CD4-positive, alpha-beta T cell treated with Interleukin-21 for 1 hour (primary cell): ENCODE measurements at places on chromosomes 3 and 15.

DNA sequence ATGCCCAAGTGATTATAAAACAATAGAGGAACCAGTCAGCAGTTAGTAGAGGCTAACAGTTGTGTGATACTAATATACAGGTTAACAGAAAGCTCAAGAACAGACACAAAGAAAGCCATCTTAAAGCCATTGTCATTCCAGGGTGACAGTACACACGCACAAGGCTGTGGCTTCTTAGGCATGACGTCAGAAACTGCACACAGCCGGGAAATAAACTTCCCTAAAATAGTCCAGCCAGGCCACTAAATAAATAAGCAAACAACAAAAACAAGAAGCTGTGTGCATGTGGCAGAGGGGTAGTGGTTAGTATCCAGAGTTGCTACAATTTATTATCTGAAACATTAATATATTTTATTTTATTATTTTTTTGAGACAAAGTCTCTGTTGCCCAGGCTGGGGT, 49.8 kb downstream of the PPCDC start:
- DNase-seq = peak; percentile 26

GRCh38 chr3:133934996-133935842, 39.5 kb upstream of the RAB6B start:
- no peak for DNase-seq

- DNase-seq = no peak
Measured at GRCh38 chr3:43001094-43001553, 22.0 kb downstream of the GASK1A start.

GRCh38 chr3:137163958-137164357, 206.2 kb downstream of the IL20RB start:
- DNase-seq = no peak

- DNase-seq = no peak
Measured at GRCh38 chr3:84666468-84666867, 292.3 kb upstream of the CADM2 start.

GRCh38 chr15:90063770-90064247, 38.5 kb downstream of the IDH2 start:
- DNase-seq = peak; percentile 31

DNA sequence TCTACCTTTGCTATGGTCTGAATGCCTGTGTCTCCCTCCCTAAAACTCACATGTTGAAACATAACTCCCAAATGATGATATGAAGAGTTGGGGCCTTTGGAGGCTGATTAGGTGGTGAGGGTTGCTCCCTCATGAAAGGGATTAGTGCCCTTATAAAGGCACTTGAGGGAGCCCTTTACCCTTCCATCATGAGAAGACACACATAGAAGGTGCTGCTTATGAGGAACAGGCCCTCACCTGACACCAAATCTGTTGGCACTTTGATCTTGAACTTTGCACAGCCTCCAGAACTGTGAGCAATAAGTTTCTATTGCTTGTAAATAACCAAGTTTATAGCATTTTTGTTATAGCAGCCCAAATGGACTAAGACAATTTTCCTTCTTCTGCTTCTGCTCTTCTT, 76.2 kb upstream of the ADAMTS9 start:
- DNase-seq = no peak

DNA sequence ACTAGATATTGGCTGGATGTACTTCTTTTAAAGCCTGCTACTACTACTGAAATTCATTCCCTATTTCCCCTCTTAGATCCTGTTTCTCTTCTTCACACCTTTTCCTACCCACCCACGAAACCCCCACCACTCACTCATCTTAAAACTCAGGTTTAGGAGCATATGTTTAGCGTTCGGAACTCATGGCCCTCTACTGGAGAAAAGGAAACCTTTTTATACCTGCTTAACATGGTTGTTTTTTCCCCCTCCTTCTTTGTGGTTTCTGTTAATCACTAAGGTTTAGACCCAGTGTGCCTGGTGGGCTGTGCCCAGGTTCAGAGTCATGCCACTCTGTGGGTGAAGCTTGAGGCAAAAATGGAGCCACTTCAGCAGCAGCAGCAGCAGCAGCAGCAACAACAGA, 2.6 kb downstream of the ARID3B start:
- peak; percentile 59 for DNase-seq

DNA sequence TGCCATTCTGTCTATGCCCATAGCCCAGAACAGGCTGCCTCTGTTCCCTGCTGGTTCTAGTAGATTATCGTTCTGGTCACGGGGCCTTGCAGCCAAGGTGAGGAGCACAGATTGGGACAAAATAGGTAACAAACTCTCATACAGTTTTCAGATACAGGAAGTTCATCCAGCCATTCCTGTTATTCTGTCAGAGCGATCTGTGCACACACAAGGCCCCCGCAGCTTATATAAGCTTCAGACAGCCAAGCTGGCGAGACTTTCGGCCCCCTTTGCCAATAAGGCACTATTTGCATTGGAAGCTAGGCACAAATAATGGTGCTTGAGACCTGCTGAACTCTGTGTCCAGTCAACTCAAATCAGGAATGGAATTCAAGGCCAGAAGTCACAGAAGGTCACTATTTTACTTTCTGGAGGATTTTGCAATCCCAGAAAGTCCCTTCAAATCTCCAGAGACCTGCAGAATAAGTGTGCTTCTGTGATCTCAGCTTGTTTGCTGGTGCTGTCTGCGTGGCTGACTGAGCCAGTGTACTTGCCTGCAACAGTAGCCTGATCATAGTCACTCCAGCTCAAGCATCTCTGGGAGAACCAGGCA, 69.4 kb downstream of the BFSP2 start:
- no peak for DNase-seq

DNA sequence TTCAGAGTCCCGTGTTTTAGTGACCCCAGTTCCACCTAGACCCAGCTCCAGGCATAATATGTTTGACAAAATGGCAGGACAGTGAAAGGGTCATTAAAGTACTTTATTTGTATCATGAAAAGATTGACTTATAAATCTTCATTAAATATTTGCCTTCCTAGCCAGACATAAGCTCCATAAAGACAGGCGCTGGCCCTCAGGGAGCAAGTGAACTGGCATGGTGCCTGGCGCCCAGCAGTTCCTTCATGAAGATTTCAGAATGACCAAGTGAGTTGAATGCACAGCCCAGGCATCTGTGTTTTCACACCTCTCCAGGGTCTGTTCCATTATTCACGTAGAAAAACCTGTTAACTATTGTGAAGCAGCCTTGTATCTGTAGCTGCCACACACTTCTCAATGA, 166.2 kb downstream of the GAP43 start:
- no peak for DNase-seq

- no peak for DNase-seq
Measured at GRCh38 chr3:99471353-99472323, 166.8 kb upstream of the COL8A1 start.

GRCh38 chr15:86018679-86019078, 61.0 kb upstream of the AGBL1 start:
- no peak for DNase-seq

DNA sequence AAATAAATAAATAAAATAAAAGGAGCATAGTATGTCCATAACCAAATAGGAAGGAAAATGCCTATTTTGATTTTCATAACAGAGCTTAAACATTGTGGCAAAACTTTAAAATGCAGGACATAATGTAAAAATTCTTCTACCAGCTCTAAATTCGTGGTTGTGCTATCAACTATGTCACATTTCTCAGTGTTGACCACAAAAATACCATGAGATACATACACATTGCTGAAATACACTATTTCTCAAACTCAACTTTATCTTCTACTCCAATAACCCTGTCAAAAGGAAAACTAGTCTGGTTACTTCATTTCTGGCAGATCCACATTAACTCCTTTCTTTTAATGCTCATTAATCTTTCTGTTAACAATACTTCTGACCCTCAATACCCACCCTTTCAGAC, 523.2 kb downstream of the FHIT start:
- no peak for DNase-seq

- no peak for DNase-seq
Measured at GRCh38 chr15:98402486-98402885, 245.9 kb upstream of the IGF1R start.

- DNase-seq = peak; percentile 5
Measured at GRCh38 chr3:100260081-100260684, 609 bp upstream of the TBC1D23 start.

DNA sequence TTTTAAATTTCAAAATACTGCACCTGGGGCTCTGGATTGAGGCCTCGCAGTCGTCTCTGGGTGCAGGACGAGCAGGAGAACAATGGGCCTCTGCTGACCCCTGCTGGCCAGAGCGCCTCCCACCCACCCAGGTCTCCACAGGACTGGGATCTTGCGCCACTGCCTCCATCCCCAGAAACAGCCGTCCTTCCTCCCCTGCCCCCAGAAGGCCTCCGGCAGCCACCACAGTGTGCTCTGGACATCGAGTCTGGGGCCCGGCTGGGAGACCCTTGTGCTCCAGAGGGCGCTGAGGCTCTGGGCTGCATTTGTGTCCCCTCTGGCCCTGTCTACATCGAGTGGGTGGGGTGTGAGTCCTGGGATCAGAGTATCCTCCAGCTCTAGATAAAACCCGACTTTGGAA, 6.7 kb upstream of the ACSBG1 start:
- DNase-seq = peak; percentile 78

DNA sequence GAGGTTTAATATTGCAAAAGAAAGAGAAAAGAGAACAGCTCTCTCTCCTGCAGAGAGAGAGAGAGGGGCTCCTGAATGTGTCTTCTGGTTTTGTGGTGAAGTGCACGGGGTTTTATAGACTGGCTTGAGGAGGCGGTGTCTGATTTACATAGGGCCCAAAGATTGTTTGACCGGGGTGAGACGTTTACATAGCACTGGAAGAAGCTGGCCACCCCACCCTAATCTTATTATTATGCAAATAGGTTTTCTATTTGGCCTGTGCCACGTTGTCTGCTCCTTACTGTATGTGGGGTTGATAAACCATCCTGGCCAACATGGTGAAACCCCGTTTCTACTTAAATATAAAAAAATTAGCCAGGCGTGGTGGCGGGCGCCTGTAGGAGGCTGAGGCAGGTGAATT, 268.6 kb downstream of the SV2B start:
- no peak for DNase-seq

GRCh38 chr3:87332789-87333188, 56.4 kb upstream of the POU1F1 start:
- no peak for DNase-seq

DNA sequence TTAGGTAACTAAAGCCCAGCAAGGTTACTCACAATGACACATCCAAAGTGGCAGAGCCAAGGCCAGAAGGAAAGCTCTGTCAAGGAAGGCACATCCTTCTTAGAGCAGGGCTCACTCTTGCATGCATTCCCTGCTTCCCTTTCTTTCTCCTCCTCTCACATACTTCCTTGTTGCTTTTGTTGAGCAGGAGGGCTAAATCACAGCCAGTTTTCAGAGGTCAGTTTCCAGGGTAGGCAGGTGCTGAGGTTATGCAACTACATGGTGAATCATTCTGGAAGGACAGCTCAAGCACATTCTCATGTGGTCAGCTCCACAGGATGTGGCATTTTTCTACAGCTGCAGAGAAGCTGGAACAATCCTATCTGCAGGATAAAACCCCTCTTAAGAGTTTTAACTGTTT, 275.6 kb downstream of the ZNF621 start:
- no peak for DNase-seq

GRCh38 chr3:69811452-69812401, 72.5 kb downstream of the MITF start:
- no peak for DNase-seq

DNA sequence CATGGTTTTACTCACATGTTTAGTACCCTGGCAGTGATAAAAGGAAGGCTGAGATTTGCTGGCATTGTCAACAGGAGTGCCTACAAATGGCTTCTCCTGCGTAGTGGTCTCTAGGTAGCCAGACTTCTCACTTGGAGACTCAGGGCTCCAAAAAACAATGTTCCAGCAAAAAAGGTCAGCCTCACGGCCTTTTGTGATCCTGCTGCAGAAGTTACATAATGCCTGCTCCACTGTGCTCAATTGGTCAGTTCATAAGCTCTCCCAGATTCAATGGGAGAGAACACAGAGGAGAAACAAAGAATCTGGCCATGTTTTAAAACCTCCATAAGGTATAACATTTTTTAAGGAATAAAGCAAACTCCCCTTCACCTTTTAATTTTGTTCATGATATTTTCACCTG, 76.1 kb upstream of the CMSS1 start:
- DNase-seq = no peak

- no peak for DNase-seq
Measured at GRCh38 chr3:13705051-13705450, 156.1 kb downstream of the FBLN2 start.

GRCh38 chr3:17928502-17929145, 186.2 kb upstream of the TBC1D5 start:
- DNase-seq = no peak

DNA sequence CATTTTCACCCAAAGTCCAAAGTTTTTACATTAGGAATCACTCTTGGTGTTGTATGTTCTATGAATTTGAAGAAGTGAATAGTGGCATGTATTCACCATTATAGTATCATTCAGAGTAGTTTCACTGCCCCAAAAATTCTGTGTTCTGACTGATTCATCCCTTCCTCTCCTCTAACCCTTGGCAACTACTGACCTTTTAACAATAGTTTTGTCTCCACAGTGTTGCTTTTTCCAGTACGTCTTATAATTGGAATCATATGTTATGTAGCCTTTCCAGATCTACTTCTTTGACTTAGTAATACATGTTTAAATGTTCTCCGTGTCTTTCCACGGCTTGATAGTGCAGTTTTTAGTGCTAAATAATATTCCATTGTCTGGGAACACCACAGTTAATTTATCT, 379.0 kb upstream of the SGO1 start:
- no peak for DNase-seq

- DNase-seq = no peak
Measured at GRCh38 chr15:57573151-57573550, 18.6 kb upstream of the MYZAP start.

DNA sequence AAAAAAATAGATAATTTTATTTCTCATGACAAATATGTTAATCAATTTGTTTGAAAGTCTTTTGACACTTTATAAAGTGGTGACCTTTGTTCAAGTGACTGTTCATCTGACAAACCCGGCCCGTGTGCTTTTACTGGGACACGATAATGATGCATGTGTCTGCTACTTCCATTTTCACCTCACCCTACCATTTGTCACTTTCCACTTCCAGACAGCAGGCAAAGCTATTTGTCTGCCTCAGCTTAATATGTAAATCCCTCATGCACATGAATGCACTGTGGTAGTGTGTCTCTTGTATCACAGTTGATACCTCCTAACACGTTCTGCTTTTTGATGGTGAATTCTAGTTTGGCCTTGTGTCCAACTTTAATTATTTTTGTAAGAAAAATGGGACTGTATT, 204.3 kb downstream of the BBX start:
- no peak for DNase-seq

- DNase-seq = no peak
Measured at GRCh38 chr3:112013784-112014143, 15.0 kb downstream of the TAGLN3 start.
